ENCODE measurements at places on chromosomes 3 and 15.

DNA sequence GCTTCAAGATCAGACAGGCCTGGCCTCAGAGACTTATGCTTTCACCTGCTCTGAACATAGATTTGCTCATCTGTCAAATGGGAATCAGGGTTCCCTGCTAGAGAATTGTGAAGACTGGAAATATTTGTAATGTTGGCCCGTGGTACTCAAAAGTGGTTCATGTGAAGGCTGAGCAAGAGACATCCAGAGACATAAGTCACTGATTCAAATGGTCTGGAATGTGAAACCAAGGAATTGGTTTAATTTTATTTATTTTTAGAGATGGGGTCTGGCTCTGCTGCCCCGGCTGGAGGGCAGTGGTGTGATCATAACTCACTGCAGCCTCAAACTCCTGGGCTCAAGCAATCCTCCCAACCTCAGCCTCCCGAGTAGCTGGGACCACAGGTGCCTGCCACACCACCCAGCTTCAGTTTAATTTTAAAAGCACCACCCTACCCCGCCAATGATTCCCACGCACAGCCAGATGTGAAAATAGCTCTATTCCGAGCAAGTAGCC lies 60.1 kb downstream of the DAPK2 start:
- no peak for DNase-seq

DNA sequence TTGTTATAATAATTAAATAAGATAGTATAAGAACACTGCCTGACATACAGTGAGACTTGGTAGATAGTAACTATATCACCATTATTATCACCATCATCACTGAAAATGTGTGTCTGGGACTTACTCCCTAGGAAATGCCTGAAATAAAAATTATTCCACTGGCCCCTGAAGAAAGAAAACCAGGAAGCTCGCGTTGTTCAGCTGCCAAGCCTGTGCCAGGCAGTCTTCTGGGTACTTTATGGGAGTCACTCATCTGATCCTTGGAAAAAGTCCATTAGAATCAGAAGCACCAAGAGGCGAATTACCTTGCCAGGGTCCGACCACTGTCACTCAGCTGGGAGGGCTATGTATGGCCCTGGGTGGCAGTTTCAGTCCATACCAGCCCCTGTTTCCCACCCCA lies 220.3 kb upstream of the TPM1 start:
- DNase-seq, result no peak

- DNase-seq, result no peak
These were observed 401.3 kb upstream of the CFAP20DC start for GRCh38 chr3:59450946-59451763.

GRCh38 chr3:141360888-141361598 lies 7.3 kb upstream of the ZBTB38 start:
- DNase-seq, result no peak

- DNase-seq, result no peak
These were observed 2.5 kb upstream of the IRAK2 start for GRCh38 chr3:10162185-10162584.

DNA sequence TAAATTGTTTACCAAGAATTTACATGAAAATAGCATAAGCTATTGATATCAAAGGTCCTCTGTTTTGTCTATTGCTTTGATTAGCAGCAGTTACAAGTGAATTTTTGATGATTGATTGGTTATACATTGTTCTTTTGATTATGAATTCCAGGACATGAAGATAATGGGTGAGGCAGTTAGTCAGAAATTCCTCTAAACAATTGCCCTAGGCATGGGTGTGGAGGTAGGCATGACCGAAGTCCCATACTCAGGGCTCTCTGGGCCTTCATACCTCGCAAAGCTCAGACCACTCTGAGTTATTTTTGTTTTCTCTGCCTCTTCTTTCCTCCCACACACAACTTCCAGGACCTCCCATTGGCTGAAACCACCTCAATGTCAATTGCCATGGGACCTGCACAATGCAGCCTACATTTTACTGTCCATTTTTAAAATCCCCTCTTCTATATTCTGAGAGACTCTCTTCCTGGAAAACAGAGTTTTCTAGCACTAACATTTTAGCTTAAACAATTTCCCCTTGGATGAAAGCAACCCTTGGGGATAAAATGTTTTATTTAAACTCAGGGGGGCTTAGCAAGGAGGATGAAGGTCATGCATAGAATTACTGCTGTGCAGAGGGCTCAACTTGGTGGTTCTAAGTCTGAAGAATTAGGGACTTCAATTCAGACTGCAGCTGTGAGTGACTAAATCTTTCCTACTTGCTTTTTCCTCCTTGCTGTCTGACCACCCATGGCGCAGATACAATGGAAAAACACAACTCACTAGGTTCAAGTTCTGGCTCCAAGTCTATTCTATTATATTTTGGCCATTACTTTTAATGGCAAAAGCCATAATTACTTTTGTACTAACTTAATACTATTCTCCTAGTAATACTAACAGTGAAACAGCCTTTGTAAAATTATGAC lies 594.8 kb downstream of the NTRK3 start:
- no peak for DNase-seq

DNA sequence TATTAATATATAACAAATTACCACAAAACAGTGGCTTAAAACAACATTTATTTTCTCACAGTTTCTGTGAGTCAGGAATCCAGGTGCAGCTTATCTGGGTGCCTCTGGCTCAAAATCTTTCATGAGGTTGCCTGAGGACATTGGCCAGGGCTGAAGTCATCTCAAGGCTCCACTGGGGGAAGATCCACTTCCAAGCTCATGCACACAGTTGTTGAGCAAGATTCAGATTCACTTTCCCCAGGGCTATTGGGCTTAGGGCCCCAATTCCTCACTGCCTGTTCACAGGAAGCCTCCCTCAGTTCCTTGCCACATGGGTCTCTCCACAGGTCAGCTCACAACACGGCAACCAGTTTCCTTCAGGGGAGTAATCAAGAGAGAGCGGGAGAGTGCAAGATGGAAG lies 35.0 kb downstream of the RFTN1 start:
- no peak for DNase-seq

- DNase-seq, result no peak
These were observed 148.9 kb downstream of the GREM1 start for GRCh38 chr15:32866454-32867312.

GRCh38 chr3:184333700-184334099 lies 3.7 kb upstream of the FAM131A start:
- no peak for DNase-seq

DNA sequence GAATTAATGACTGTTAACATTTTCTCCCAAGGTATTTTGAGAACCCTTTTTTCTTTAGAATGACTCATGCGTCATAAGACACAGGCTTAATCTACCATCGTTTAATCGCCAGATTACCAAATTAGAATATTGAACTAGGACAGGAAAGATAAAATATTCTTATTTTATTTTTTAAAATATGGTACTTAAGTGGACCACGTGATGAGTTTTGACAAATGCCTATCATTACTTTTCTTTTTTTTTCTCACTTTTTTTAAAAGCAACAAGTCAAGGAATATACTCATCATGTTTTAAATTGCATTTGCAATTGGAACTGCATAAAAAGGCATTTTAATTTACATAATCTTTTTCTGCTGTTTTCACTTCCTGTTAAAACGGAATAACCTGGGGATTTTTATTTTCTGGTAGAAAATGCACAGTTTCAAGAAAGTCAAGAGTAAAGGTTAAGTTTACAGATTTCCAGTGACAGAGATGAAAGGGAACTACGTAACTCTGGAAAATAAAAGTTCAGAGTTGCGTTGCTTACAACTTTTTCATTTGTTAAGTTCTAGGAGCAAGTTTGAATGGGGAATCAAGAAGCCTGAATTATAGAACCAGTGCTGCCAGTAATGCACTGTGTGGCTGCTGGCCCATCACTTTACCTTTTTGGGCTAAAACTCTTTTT lies 23.6 kb downstream of the SIAH2 start:
- no peak for DNase-seq

- no peak for DNase-seq
These were observed 11.2 kb upstream of the COL8A1 start for GRCh38 chr3:99627062-99627826.

- DNase-seq, result no peak
These were observed 20.6 kb upstream of the WWTR1 start for GRCh38 chr3:149678351-149678950.

DNA sequence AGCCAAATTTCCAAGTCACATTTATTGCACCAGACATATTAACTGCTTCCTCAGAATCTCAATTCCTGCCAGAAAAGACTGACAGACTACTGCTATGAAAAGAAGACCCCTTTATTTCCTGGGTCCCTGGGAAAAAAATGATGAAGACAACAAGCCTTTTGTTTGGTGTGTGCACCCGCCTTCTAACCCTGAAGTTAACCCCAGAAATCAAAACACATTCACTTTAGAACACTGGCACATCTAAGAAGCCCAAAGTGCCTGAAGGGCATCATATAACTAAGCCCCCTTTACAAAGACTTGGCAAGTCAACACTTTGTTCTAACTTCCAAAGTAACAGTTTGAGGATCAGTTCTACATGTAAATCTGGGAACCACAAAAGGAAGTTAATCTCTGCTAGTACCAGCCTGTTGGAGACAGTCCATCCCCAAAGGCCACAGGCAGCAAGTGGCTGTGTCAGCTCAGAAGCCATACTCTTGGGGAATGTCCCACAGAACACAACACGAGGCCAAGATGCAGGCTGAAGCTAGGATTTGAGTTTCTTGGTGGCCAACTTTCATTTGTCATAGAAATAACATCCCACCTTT lies 16.3 kb upstream of the ATP1B3 start:
- no peak for DNase-seq

GRCh38 chr3:15204005-15204404 lies 2.0 kb upstream of the CAPN7 start:
- DNase-seq, result no peak

GRCh38 chr3:174869448-174869847 lies 10.3 kb downstream of the NAALADL2 start:
- DNase-seq, result no peak

All from stimulated activated CD4-positive, alpha-beta T cell treated with anti-CD3 and anti-CD28 coated beads, Interleukin-12 subunit alpha, Interleukin-12 subunit beta, amount 100 ng/mL, for 4 hours (primary cell).